ENCODE measurements at places on chromosomes 7 and 10.

DNA sequence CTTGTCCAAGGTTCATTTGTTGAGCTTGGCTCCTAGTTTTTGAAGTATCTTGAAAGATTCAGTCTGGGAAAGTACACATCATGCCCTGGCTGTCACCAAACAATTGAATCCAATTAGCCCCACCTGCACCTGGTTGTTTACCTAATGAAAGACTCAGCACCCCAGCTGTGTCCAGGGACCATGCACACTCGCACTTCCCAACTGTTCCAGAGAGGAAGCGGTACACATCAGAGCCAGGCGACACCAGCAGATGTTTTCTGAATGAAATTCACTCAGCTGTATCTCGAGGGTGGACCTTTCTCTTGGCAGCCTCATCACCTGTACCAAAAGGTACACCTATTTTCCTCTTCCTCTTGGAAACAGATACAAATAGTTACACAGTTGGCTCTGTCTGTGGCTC lies 216.4 kb upstream of the LRGUK start:
- peak; percentile 95 for DNase-seq

DNA sequence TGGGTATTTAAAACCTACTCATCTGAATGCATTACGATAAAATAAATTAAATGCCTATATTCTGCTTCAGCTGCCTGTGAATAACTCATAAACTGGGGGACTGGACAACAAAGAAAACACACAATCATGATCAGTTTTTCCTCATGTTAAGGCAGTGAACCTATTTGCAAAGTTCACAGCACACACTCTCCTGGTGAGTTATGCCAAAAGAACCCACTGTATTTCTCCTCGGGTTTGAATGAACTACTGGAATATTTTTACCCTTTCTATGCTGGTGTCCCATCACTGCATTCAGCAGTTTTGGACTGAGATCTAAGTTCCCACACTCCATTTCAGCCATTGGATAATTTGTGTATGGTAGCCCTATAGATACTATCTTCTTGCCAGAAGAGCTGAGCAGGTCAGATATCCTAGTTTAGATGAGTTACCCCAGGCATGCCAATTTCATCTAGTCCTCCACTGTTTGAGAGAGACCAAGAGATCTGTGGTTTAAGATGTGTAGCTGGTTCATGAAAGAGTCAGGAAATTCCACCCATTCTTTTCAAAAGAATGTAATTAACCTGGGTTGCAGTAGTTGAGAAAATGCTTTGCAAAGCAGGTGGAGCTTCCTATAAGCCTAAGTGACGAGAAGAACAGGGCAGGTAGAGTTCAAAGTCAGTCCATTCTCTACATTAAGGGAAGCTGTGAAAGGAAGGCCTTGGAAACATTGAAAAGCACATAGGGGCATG lies 101.7 kb downstream of the PLXDC2 start:
- no peak for DNase-seq

DNA sequence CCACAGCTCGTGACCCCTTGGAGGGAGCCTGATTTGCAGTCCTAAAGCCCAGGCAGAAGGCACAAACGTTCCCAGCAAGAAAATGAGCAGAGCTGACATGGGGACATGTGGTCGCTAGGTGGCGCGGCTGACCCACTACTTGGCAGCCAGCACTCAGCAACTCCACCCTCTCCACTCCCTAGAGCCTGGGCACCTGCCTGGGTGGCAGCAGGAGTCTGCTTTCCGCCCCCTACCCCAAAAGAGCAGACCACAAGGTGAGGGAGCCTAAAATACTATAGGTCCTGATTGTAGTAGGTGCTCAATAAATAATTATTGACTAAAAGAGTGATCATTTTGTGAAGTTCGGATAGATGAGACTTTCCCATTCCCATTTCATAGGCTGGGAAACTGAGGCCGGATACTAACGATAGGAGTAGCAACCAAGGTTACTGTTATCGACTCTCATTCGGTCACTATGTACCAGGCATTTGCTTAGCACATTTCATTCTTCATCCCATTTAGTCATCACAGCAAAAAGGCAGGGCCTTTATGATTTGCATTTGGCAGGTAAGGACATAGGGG lies 57.4 kb downstream of the NEUROG3 start:
- DNase-seq, result peak; percentile 86

DNA sequence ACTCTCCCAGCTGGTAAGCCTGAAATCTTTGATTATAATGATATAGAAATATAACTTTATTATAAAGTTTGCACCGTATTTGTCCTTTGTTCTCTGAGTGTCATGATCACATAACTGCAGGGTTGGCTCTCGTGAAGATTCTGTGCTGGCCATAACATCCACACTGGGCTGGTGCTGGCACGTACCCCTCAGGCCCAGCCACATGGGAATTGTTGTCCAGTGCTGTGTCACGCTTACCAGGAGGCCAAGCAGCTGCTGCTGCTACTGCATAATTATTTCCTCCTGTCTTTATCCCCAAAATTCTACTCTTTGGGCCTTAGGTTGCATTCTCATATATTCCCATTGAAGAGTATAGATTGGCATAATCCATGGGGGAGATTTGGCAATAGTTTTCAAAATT lies 20.8 kb upstream of the UCN3 start:
- DNase-seq, result no peak

DNA sequence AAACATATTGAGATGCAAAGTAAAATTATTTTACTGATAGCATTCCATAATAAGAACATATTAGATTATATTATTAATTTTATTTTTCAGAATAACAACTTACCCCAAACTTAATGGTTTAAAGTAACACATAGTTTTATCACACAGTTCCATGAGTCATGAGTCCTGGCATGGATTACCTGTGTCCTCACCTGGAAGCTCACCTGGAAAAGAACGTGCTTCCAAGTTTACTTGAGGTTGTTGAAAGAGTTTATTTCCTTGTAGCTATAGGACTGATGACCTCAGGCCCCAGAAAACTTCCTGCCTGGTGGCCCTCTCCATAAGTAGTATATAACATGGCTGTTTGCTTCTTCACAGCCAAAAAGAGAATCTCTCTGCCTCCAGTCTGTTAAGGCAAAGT lies 254.6 kb downstream of the TFEC start:
- peak; percentile 58 for DNase-seq

DNA sequence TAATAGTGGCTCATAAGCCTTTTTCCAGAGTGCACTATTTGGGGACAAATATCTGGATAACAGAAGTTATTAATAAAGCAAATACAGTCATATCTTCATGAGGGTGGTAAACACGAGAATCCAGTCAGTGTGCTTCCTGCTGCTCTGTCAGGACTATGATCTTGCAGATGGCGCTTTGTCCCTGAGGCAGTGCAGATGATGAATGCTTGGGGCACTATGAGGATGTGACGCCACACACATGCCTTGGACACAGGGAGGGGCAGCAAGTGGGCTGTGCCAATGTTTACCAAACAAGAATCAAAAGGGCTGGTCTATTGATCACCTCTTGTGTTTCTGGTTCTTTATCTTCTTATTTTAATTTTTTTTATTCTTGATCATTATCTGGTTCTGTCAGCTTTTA lies 79.8 kb downstream of the GAD2 start:
- no peak for DNase-seq

DNA sequence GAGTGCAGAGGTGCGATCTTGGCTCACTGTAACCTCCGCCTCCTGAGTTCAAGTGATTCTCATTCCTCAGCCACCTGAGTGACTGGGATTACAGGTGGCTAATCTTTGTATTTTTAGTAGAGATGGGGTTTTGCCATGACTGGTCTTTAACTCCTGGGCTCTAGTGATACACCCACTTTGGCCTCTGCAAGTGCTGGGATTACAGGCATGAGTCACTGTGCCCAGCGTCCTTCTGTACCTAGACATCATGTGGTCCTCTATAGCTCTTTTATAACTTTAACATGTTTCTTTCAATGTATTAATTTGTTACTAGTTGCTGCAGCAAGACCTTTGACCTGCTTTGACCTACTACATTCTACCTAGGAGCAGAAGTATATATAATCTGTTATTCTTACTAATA lies 38.7 kb upstream of the BICC1 start:
- no peak for DNase-seq

GRCh38 chr10:63286340-63286739 lies 153.2 kb downstream of the NRBF2 start:
- no peak for DNase-seq

- no peak for DNase-seq
Measured at GRCh38 chr7:50628434-50629084, 63.4 kb upstream of the DDC start.

GRCh38 chr7:111030336-111030735 lies 60.6 kb upstream of the LRRN3 start:
- no peak for DNase-seq

- DNase-seq, result no peak
Measured at GRCh38 chr7:27189997-27190748, 5.1 kb upstream of the HOXA11 start.

- DNase-seq, result no peak
Measured at GRCh38 chr10:109277456-109277855, 645.9 kb downstream of the XPNPEP1 start.

DNA sequence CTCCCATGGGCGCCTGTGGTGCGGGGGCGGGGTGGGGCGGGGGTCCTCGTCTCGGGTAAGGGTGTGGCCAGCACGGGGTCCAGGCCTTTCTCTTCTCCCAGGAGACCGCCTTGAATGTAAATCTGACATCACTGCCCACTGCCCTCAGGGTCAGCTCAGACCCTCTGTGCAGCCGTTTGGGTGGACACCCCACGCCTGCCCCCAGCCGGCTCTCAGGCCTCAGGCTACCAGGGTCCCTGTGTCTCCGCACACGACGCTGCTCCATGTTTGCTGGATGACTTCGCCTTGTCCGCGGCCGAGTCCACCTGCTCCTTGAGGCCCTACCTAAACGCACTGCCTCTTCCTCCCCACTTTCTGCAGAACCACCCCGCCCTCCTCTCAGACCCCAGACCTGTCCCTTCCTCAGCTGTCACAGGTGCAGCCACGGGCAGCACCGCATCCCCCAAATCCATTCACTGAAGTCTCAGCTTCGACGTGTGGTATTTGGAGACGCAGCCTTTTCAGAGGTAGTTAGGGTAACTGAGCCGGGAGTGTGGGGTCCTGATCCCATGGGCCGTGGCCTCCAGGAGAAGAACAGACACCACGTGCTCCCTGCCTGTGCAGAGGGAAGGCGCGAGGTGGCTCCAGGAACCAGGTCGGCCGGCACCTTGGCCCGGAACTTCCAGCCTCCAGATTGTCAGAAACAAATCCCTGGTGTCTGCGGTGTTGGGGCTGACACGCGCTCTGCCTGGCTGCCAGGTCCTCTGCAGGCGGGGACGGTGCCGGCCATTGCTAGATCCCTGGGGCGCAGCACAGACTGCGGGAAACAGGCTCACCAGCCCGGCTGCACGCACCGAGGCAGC lies 97.4 kb upstream of the DIP2C start:
- DNase-seq, result peak; percentile 30

- no peak for DNase-seq
Measured at GRCh38 chr7:27101957-27102580, 414 bp downstream of the HOXA2 start.

- DNase-seq, result no peak
Measured at GRCh38 chr7:47430422-47430821, 151.5 kb downstream of the TNS3 start.

DNA sequence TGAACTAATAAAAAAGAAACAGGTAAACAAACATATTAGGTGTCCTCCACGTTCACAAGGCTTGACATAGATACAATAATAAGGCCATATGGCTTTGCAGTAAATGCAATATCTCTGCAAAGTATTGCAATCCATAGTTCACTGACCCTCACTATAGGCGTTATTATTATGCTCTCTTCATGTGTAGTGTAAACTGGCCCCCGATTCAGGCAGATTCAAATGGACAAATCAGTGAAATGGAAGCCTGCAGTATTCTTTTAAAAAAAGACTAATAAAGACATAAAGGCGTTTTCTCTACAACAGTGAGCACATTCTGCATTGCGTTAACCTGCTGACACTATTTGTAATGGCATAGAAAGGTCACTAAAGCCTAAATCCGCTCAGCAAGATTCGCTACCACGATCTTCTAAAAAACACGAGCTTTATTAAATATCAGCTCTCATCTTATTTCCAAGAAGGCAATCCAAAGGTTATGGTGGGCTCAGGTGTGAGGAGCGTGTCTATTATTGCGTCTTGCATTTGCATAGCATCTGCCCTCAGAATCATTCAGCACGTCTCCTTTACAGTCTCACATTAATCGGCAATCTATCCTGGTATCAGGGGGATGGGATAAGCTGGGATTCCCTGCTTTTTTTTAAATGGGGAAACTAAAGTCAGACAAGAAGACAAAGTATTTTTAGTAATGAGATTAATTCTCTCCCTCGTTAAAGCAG lies 36.2 kb downstream of the FRMD4A start:
- DNase-seq, result no peak

DNA sequence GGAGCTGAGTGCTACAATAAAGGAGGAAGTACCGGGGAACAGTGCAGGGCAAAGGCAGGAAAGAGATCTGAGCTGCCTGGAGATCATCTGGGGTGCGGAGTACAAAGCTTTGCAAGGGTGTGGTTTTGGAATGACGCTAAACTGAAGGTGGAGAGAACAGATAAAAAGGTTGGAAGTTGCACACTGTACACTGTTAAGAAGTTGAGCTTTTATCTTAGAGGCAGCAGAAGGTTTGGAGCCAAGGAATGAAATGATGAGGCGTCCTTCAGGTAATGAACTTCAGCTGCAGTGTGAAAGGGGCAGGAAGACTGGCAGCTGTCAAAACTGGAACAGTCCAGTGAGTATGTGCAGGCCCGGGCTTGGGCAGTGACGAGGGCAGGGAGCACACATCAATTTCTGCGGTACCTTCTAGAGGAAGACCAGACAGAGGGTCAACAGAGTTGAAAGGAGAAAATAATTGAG lies 7.2 kb upstream of the ANKRD61 start:
- no peak for DNase-seq

DNA sequence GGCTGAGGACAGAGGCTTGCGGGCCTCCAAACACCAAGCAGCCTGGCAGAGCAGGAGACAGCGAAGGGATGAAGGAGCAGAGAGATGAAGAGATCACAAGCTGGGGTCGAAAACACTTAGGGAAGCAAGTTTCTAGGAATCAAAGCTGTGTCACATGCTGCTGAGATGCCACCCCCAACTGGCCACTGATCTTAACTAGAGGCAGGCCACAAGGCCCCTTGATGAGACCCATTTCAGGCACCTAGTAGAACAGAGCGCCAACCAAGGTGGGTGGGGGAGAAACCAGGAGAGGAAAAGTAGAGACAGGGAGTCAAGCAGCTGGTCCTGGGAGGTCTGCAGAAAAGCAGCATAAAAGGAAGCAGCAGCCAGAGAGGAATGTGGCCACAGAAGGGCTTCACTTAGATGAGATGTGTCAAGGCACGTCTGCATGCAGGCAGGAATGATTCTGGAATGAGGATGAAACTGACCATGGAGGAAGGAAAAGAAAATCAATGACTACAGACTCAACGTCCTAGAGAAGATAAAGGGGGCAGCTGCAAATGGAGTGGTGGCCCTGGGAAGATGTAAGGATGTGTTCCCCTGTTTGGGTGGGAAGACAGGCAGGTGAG lies 85.0 kb upstream of the DDC start:
- no peak for DNase-seq

Measured in DMS53 (cell line).